ENCODE measurements at places on chromosomes 7 and 10. TPM values are rescaled to one million over a fixed set of nuclear protein-coding genes. Genes with fewer than 3 reads are reported as not detected.

- DNase-seq, result no peak
Observed at GRCh38 chr7:16685535-16685934, 39.6 kb downstream of the BZW2 start.

DNA sequence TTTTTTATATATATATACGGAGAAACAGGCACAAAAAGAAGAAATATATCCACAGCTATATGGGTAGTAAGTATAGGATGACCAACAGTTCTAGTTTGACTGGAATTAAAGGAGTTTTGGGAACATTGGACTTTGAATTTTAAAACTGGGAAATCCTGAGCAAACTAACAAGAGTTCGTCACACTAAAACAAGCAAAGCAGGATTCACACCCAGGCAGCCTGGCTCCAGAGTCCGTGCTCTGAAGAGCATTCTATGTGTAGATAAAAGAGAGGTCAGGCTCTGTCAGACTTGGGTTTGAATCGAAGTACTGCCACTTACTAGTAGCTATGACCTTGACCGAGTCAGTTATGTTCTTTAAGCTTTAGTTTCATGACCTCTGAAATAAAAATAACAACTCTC is 191.0 kb downstream of the DNAH11 start:
- no peak for DNase-seq

DNA sequence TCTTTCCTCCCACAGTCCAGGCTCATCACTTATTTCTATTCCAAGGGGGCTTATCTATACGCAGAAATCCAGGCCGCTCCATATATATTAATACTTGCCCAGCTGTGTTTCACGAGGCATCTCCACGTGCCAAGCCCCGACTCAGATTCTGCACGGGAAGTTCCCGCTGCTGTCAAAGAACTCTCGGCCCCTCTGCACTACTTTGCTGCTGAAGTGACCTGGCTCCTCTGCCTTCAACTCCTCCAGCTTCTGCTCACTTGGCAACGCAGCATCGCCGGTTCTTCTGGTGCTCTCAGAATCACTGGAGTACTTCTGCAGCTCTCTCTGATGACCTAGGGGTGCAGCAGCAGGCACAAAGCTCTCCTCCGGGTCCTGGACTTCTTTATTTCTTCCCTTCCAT is 9.7 kb upstream of the CHST12 start:
- DNase-seq, result no peak

DNA sequence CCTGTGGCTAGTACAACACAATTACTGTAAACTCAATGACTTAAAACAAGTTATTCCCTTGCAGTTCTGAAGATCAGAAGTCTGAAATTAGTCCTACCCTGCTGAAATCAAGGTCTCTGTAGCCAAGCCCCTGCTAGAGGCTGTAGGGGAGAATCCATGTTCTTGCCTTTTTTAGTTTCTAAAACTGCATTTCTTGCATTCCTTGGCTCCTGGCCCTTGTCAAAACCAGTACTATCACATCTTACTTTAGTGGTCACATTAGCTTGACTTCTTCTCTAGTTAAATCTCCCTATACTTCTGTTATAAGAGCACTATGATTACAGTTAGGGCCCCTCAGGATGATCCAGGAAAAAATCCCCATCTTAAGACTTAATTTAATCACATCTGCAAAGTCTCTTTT is 567.0 kb downstream of the GFRA1 start:
- no peak for DNase-seq

DNA sequence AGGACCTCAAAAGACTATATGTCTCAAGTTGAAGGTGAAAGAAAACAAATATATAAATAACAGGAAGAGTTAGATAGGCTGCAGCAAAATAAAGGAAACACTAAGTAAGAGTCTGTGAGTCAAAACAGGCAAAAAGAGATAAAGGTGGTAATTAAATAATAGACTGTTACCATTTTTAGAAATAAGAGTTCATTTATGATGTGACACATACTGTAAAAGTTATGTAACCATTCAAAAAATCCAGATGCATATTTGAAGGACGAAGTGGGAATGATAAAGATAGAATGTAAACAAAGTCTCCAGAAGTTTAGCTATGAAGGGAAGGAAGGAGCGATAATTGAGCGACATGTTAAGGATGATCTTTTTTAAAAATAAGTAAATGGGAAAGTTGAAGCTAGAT is 50.5 kb downstream of the HECTD2 start:
- DNase-seq, result no peak

- DNase-seq, result no peak
Observed at GRCh38 chr7:70306173-70306572, 707.9 kb downstream of the AUTS2 start.

DNA sequence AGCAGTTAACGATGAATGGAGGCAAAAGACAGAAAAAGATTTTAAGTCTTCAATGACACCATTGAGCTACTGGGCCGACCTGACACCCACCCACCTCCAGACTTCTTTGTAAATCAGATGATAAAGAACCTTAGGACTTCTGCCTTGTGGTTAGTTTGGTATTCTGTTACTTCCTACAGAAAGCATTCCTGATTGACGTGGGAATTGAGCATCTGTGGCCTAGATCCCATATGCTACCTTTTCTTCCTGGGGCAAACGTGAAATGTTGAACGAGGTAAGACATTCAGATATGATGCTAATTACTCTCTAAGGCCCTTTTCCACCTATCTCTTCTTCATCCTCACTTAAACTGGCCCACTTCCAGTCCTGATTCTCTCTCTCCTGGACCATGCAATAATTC is 10.2 kb downstream of the PRLHR start:
- no peak for DNase-seq

DNA sequence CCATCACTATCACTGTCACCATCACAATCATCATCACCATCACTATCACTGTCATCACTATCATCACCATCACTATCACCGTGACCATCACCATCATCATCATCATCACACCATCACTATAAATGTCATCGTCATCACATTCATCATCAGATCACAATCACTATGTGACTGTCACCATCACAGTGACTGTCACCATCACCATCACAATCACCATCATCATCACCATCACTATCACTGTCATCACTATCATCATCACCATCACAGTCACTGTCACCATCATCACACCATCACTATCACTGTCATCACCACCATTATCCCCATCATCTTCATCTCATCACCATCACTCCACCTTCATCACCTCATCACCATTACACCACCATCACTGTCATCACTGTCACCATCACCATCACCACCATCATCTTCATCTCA is 31.0 kb downstream of the PWWP2B start:
- DNase-seq, result no peak

DNA sequence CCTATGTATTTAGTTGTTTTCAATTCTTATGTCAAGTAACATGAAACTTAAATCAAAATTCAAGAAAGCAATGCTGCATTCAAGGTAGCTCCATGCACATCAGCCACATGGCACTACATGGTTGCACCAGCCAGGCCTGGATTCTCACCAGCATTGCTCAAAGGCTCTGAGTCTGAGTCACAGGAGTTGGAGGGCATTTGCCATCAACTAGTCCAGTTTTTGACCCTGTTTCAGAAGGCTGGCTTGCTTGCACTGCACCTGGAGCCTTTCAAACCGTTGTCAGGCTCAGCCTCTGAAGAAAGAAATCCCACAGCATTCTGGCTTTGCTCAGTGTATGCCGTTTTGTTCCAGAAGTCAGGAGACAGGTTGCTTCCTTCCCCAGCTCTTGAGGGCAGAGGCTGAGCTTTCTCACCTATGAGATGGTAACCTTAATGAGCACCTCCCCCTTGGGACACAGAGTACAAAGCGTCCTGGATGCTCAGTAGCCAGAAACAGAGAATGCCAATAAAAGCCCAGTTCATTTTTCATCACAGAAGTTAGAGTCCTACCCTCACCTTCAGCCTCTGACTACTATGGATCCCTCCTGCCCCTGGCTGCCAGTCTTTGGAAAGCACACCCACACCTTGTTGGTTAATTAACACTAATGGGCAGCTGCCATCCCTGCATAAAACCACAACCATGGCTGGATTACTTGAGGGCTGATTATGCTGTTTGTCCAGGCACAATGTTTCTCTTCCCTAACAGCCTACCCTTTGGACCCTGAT is 288.4 kb upstream of the LRRTM3 start:
- no peak for DNase-seq

DNA sequence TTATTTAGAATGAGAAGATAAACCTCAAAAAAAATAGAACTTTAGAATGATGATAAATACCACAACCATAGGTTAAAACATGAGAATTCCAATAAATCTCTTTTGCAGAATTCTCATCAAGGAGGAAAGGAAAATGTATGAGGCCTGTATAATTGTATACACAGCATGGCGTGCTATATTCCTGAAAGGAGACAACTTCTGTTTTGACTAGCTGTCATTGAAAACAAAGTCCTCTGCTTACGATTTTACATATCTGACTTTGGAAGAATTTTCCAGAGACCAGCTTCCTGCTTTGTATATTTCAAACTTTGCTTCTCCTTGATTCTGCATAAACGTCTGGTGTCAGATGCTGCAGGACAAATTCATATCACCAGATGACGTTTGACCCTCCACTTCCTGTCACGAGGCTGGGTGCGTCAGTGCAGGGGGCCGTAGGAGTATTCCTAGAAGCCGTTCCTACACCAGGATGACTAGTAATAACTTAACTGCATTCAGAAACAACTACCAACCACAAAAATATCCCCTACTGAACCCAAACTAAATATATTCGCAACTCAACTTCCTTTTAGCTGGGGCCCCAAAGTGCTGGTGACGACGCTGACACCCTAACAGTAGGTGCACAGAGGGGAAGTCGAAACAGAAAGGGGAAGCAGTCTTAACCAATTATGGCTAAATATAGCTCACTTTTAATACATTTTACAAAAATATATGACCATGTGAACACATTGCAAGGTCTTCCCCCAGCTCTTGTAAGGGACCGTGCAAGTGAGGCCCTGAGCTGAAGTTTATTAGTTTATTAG is 178.6 kb upstream of the INHBA start:
- DNase-seq, result no peak

- DNase-seq, result no peak
Observed at GRCh38 chr10:69153227-69153626, 26.8 kb upstream of the SUPV3L1 start.

- no peak for DNase-seq
Observed at GRCh38 chr10:125141150-125141859, 19.1 kb downstream of the CTBP2 start.

GRCh38 chr10:119643306-119644204 is 7.6 kb upstream of the BAG3 start:
- no peak for DNase-seq

- DNase-seq, result no peak
Observed at GRCh38 chr10:7493996-7494395, 83.2 kb upstream of the SFMBT2 start.

DNA sequence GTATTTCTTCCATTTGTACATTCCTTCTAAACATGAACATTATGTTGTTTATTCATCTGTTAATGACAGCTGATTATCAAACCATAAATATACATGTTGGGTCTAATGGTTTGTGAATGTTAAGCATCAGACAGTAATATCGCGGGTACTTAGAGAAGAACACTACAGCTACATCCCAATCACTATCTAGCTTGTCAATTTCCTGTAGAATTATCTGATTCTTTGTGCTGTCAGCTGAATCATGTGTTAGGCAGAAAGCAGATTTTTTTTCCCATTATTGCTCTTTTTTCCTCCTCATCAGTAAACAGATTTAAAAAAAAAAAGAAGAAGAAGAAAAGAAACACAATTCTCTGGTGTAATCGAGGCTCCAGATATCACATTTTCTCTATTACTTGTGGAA is 183.6 kb upstream of the CTBP2 start:
- DNase-seq, result no peak

DNA sequence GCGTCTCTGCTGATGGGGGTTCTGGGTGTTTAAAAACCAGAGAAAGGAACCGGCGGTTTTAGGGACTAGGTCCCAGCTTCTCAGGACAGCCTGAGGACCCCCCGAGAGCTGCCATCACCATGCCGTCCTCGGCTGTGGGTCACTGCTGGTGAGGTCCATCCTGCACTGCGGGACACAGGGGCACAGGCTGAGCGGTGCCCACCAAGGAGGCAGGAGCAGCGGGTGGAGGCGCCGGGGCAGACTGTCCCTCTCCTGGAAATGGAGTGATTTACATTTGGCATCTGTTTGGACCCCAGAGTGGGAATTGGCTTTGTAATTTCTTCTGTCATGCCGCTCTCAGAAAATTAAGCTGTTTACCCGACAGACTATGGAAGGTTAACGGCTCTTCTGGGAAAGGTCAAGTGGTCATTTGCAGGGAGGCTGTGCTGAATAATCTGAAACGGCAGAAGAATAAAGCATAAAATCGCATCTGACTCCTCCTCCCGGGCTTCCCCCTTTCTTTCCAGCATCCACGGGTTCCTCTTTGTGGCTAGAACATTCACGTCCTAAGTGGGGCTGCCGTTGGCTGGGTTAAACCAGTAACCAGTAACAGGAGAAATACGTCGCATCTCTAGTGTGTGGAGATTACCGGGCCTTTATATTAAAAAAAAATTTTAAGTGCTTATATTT is 31.7 kb downstream of the LHPP start:
- DNase-seq, result no peak

- no peak for DNase-seq
Observed at GRCh38 chr10:109933984-109934565, 10.8 kb upstream of the XPNPEP1 start.

PDCD4 gene
- 67.5 TPM for total RNA-seq

SUN3 gene
- not detected for total RNA-seq

CALML3 gene
- total RNA-seq, result not detected

CASTOR2 gene
- total RNA-seq, result 27.1 TPM

SAMD8 gene
- 37.5 TPM for total RNA-seq

PTEN gene
- total RNA-seq, result 165 TPM

MRLN gene
- total RNA-seq, result not detected

CDHR3 gene
- 5.1 TPM for total RNA-seq

HTR7 gene
- 3.1 TPM for total RNA-seq
